ENCODE measurements at places on chromosomes 6 and 20.

- no peak for DNase-seq
Observed at GRCh38 chr6:139757784-139758183, 383.3 kb upstream of the CITED2 start.

- no peak for DNase-seq
Observed at GRCh38 chr6:70901324-70901723, 55.5 kb downstream of the B3GAT2 start.

- no peak for DNase-seq
Observed at GRCh38 chr6:30601815-30602641, 15.0 kb downstream of the PPP1R10 start.

DNA sequence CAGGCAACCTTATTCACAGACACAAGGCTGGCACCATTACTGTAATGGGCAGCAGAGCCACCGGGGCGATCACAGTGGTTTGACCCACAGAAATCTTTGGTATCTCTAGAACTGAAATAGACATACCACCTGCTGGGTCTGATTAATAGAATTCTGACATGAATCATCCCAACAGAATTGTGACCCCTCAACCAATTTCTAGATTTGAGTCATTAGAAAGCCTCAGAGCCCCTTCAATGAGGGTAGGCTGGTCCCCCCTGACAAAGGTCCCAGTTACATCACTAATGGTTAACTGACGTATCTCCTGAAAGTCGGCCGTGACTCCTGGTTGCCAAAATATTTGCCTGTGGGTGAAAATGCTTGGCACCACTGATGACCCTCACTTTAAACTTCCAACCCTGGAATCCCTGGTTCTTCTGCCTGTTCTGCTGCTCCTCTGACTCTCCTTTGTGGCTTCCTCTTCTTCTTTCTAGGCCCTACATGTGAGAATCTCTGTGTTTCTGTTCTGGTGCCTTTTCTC is 124.9 kb upstream of the ARID1B start:
- no peak for DNase-seq

DNA sequence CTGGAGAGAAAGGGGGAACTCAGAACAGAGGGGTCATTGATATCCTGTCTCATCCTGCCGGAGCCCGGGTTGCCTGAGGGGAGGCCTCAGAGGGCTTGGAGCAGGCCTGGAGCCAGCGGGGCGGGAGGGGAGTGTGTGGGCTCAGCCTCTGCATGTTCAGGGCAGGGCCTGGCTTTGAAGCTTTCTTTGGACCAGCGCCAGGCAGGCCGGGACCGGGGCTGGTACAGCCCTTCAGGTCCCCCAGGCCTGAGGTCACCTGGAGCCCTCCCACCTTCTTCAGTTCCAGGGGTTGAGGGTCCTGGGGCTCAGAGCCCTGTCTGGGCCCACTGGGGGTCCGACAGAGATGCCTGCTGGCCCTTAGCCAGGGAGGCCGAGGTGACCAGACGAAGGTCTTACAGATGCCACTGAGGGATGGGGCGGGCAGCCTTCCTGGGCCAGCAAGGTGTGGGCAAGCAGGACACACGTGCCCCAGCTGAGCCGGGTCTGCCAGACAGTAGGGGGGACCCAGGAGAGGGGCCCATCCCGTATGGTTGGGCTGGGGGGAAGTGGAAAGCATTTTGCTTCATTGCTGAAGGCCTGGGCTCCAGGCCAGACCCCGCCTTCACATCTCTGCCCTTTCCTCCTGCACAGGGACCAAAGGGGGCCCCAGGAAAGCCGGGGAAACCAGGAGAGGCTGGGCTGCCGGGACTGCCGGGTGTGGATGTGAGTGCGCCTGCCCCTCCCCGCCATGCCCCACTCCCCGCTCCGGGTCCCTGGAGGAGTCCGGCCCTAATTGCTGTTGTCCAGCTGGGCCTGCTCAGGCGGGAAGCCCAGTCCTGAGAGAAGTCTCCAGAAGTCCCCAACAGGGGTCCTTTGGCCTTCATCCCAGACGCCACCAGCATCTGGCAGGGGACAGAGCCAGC is 2.0 kb downstream of the COL9A3 start:
- DNase-seq = no peak

- DNase-seq = no peak
Observed at GRCh38 chr6:126040826-126041225, 54.5 kb downstream of the TRMT11 start.

DNA sequence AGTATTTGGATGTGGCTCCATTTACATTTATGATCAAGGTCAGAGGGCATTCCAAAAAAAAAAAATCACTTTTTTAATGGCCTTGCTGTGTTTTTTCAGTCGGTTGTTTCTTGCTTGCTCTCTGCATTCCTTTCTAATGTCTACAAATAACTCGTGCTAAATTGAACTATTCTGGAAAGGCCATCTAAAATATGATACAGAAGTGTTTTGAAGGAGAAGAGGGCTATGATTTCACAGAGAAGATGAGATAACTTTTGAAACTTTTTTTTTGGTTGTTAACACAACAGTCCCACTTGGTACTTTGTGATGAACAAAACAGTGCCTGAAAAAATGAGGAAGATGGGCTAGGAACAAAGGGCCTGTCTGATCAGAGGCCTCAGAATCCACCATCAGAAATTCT is 156.1 kb upstream of the SMLR1 start:
- no peak for DNase-seq

DNA sequence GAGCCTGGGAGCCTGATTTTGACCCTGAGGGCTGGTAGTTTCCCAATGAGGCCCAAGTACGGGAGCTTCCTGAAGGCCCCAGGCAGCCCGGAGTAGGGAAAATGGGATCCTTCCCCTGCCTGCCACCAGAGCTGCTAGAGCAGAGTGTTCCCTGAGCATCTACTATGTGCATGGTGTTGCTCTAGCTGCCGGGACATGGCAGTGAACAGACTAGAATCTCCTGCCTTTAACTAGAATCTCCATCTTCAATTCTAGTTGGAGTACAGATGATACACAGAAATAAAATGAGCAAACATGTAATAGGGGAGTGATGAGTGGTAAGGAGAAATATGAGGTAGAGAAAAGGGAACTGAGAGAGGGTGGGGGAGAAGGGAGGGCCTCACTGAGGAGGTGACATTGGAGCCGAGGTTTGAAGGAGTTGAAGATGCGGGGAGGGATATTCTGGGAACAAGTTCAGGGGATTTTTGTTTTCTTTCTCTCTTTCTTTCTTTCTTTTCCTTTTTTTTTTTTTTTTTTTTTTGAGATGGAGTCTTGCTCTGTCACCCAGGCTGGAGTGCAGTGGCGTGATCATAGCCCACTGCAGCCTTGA is 18.5 kb downstream of the VSTM2L start:
- DNase-seq = no peak

Measured in esophagus squamous epithelium (tissue), 5 donors.